Muscle of leg (tissue), 16 donors: ENCODE measurements at places on chromosomes 6 and 20. TPM values are rescaled to one million over a fixed set of nuclear protein-coding genes. Genes with fewer than 3 reads are reported as not detected.
A peak's percentile ranks its signal among the peaks of the same experiment; 100 is the strongest.

Gene ADGRF1
- not detected for total RNA-seq

Gene CFB
- total RNA-seq = 1.6 TPM

Gene BPI
- total RNA-seq = 0.40 TPM

Gene GSTA2
- not detected for total RNA-seq

Gene CABLES2
- total RNA-seq = 2.0 TPM

DNA sequence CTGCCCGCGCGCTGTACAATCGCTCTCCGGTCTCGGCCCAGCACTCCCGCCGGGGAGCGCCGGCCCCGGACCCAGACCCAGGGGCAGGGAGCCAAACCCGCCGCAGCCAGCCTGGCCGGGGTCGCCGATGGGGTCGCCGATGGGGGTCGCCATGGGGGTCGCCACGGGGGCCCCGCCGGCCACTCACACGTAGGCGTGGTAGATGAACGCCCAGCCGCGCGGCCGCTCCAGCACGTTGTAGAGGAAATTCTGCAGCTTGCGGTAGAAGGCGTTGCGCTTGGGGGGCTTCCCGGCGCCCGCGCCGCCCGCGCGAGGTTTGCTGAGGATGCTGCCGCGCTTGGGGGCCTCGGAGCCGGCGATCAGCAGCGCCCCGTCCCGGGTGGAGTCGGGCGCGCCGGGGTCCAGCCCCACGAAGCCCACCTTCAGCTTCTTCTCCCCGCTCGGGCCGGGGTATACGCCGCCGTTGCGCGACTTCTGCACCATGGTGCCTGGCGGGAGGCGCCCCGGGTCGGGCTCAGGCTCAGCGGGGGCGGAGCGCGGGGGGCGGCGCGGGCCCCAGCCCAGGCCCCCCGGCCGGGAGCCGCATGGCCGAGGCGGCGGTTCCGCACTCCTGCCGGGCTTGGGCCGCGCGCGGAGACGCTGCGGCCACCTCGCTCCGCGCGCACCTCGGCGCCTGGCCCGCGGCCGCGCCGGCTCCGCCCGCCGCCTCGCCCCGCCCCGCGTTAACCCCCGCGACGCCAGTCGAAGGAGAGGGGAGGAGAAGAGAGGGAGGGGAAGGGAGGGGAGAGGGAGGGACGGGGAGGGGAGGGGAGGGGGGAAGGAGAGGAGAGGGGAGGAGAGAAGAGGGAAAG, at the start of gene KCNQ2:
TSS of gene KCNQ2 (minus strand) at position 675 of the 851 bp plus-strand sequence. CDS start at position 483, 192 bp downstream.
- no peak for DNase-seq

GRCh38 chr6:164195278-164195941, 780.9 kb downstream of the QKI start:
- DNase-seq = peak; percentile 72

- DNase-seq = no peak
Observed at GRCh38 chr20:46324960-46325703, 16.8 kb upstream of the CDH22 start.

DNA sequence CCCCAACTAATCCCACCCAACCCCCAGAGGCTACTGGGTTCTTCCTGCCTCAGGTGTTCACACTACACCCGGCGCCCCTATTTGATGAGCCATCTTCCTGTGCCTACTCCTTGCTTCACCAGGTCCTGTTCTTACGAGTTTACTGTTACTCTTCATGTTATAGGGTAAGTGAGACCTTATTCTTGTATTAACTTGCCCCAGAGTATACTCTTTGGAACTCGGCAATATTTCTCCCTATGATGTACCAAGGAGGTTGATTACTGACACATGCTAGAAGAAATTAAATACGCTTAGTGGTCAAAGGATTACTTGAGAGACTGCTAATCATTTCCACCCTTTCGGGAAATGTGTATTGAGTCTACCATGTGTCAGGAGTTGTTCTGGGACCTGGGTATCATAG, 8.9 kb downstream of the RING1 start:
- DNase-seq = no peak

GRCh38 chr6:85124472-85125354, 325.2 kb upstream of the NT5E start:
- DNase-seq = no peak

- no peak for DNase-seq
Observed at GRCh38 chr6:36370638-36371037, 16.8 kb downstream of the ETV7 start.
